Panc1 (cell line): ENCODE measurements at places on chromosomes 13 and 19. TPM values are rescaled to one million over a fixed set of nuclear protein-coding genes. Genes with fewer than 3 reads are reported as not detected.

Gene EID2B
- 37.7 TPM for total RNA-seq

DNA sequence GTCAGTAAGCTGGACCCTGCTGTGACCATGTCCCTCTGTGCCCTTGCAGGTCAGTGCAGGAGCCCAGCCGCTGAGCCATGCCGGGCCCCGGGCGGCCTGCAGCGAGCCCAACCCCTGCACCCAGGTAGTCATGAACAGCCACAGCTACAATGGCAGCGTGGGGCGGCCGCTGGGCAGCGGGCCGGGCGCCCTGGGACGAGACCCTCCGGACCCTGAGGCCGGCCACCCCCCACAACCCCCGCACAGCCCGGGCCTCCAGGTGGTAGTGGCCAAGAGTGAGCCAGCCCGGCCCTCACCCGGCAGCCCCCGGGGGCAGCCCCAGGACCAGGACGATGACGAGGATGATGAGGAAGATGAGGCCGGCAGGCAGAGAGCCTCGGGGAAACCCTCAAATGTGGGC lies 6.9 kb downstream of the KCNN1 start:
- no peak for DNase-seq

Gene ZNF229
- total RNA-seq: 11.9 TPM

Gene FOSB
- 13.4 TPM for total RNA-seq

GRCh38 chr19:23762884-23763711 lies 4.4 kb upstream of the ZNF681 start:
- DNase-seq: no peak

Gene CFAP97D2
- total RNA-seq: not detected

Gene GDF15
- total RNA-seq: 335 TPM

- DNase-seq: no peak
Measured at GRCh38 chr19:6204212-6204611, 68.7 kb downstream of the ACSBG2 start.

Gene PODNL1
- total RNA-seq: 1.4 TPM

DNA sequence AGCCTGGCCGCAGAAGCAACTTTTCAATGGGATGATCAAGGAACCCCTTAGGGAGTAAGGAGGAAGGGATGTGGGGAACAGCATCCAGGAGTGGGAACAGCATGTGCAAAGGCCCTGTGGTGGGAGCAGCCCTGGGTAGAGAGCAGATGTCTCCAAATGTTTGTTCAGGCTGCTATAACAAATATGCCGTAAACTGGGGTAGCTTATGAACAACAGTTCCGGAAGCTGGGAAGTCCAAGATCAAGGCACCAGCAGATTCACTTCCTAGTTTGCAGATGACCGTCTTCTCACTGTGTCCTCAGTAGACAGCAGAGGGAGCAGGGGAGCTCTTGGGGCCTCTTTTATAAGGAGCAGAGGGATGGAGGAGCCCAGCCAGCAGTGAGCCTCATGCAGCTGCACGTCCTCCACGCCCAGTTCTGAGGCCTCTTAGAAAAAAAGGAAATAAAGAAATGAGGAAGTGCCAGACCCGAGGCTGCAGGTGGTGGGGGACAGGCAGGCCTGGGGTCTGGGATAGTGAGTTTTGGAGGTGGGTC lies 4.2 kb upstream of the LRRC25 start:
- no peak for DNase-seq

Gene PLIN4
- total RNA-seq: 10.2 TPM

DNA sequence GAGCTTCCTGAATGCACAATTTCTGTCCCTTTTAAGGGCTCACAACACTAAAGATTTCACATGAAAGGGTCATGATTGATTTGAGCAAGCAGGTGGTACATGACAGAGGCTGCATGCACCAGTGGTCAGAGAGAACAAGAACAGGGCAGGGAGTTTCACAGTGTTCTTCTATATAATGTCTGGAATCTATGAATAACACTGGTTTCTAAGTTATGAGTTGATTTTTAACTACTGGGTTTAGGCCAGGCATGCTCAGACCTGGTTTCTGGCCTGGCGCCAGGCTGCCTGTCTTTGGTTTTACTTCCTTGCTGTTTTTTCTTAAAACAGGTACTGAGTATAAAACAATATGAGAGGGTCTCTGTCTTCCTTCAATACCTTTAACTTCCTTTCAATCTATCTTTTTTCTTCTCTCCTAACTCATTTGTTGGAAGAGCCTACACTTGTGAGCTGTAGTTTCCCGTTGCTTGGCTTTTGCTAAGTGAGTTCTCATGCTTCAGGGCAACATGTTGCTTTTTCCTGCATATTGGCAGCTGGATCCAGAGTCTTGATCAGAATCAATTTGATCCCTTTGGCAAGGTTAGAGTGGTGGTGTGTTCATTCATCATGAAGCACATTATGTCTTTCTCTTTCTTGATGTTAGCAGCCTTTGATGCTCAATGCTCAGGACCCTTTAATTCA lies 38.5 kb upstream of the FGF14 start:
- DNase-seq: no peak

- DNase-seq: no peak
Measured at GRCh38 chr13:32299893-32300292, 15.3 kb downstream of the ZAR1L start.

Gene FSTL3
- total RNA-seq: 32.5 TPM

DNA sequence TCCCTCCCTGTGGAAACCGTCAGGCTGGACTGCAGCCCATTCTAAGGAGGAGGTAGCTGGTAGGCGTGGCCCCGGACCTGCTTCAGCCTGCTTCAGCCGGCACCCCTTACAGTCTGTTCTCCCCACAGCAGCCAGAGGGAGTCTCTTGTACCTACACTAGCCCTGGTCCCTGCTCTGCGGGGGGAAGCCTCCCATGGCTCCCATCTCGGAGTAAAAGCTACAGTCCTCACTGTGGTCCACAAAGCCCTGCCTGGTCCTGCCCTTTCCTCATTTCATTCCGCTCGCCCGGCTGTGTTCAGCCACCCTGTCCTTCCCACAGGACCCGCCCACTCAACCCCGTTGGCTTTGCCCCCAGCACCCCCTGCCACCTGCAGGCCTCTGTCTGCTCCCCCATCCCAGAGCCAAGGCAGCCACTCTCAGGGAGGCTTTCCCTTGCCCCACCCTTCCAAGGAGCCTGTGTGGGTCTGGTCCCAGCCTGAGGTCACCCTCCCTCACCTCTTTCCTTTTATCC lies 1.3 kb downstream of the PGLYRP1 start:
- no peak for DNase-seq

GRCh38 chr13:61738236-61738750 lies 322.6 kb upstream of the PCDH20 start:
- DNase-seq: no peak

Gene OR7C1
- not detected for total RNA-seq

GRCh38 chr13:45332036-45332830 lies 8.8 kb downstream of the TPT1 start:
- no peak for DNase-seq

- no peak for DNase-seq
Measured at GRCh38 chr13:40975441-40975840, 43.7 kb downstream of the ELF1 start.

DNA sequence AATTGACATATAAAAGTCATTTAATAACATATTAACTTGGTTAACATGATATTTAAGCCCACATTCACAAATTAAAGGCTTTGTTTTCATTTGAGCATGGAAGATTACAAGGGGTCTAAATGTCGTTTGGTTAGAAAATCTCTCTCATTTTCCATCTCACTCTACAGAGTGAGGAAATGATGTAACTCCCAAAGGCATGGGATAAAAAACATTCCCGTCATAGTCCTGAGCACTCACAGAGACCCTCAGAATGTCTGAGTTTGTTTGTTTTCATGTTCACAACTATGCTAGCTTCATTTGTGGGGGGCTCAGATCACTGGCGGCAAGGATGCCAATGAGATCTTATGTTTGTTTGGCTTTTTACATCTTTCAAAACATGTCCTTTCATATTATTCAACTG lies 307.5 kb downstream of the TBC1D4 start:
- no peak for DNase-seq

DNA sequence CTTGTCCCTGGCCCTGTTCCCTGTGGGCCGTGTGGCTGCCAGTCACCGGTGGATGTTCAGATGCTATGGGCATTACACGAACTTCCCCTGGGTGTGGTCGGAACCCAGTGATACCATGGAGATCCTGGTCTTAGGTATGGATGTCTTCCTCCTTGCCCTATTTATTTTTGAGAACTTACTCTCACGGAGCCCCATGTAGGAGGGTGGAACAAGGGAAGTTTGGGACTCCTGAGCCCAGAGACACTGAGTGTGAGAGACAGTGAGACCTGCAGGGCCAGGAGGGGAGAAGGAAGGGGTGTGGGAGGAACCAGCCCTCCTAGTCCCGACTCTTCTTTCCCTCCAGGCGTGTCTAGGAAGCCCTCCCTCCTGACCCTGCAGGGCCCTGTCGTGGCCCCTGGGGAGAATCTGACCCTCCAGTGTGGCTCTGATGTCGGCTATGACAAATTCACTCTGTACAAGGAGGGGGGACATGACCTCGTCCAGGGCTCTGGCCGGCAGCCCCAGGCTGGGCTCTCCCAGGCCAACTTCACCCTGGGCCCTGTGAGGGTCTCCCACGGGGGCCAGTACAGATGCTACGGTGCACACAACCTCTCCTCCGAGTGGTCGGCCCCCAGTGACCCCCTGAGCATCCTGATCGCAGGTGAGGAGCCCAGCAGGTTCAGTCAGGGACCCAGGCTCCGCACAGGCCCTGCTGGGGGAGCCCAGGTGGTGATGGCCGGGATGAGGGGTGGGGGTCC lies 14.9 kb upstream of the KIR3DL3 start:
- no peak for DNase-seq

- no peak for DNase-seq
Measured at GRCh38 chr19:16289594-16289993, 35.0 kb upstream of the KLF2 start.

GRCh38 chr19:33298146-33298911 lies 4.0 kb downstream of the CEBPA start:
- no peak for DNase-seq

Gene PRODH2
- total RNA-seq: not detected

DNA sequence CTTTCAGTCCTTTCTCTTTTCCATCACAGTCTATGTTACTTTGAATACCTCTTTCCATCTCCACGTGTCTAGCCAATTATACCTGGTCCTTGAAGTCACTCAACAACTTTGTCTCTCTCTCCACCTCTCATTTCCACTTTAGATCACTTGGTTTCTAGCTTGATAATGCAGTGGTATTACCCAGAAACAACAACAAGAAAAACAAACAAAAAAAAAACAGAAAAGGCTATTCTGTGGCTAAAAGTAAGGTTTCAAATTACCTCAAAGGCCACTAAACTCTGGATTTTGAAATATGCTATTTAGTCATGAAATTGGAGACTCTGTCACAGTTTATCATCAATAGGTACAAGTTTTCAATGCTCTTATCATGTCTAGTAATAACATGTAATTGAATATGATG lies 184.8 kb downstream of the PCDH9 start:
- no peak for DNase-seq

GRCh38 chr13:32246468-32246867 lies 68.7 kb downstream of the ZAR1L start:
- peak; percentile 13 for DNase-seq

- no peak for DNase-seq
Measured at GRCh38 chr19:46726971-46727501, 10.1 kb upstream of the PRKD2 start.

GRCh38 chr13:32310134-32310706 lies 4.9 kb downstream of the ZAR1L start:
- DNase-seq: peak; percentile 32

DNA sequence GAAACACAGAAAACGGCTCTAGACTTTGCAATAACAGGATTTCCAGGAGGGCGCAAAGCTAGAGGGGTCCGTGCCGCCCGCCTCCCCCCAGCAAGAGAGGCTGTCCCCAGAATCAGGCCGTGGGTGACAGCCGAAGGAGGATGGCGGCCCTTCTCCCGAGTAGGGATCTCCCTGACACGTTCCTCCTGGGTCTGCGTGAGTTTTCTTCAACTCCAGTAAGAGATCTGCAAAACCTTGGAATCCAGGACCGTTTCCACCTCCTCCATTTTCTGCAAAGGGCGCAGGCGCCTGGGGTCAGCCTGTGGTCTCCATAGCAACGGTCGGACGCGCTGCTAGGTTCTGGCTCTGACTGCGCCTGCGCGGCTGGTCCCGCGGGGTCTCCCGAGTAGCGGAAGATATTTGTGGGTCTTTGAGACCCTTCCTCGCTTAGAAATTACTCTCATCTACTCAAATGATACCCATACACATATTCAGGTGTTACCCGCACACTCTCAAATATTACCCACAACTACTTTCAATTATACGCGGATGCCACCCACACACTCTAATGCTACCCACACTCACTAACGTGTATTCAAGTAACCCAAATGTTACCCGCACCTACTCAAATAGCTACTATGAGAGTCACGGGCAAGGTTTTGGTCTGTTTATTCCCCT lies 2.1 kb downstream of the PNMA8C start:
- no peak for DNase-seq

DNA sequence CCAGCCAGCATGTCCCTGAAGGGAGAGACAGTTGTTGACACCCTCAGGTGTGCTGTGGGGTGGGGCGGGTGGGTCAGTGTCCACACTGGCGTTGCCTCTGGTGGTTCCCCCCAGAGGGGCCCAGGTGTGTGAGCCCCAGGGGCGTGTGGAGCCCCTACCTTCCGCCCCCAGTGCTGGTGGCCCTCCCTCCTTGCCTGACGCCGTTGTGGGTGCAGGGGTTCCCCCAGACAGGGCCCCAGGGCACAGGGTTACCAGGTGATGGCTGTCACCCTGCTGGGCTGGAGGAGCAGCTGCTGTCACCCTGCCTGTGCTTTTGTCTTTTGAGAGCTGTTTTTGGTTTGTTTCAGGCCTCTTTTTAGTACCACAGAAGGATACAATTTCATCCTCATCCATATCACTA lies 27.2 kb downstream of the ATP4B start:
- no peak for DNase-seq

- no peak for DNase-seq
Measured at GRCh38 chr13:99433543-99434075, 67.7 kb upstream of the TM9SF2 start.

- no peak for DNase-seq
Measured at GRCh38 chr13:44108331-44108858, 228.7 kb downstream of the LACC1 start.

DNA sequence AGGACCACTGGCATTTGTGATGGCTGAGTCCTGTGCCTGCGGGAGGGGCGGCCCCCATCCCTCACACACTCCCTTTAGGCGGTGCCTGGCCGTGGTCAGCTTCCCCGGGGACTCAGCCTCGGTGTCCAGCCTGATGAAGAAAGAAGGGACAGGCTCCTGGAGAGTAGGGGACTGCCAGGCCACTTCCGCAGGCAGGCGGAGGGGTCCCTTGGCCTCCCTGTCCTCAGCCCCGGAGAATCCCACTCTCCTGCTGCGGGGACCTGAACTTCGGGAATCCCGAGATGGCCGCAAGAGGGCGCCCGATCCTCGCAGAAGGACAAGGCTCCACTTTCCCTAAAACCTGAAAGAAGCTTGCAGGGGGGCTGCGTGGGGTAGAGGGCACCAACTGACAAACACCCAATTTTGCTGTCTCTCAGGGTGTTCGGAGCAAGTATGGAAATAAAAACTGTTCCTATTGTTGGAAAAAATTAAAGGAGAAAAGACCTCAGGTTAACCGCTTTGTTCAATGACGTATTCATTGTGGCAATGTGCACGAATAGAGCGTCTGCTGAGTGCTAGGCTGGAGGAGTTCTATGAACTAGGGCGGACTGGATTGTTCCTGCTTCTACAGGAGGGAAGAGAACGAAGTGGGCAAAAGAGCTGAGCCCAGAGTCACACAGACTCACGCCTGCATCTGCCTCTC lies 297.3 kb downstream of the ZNF536 start:
- peak; percentile 33 for DNase-seq
